Stimulated activated CD4-positive, alpha-beta T cell treated with anti-CD3 and anti-CD28 coated beads, Interleukin-4, amount 100 ng/mL, for 1 hour (primary cell): ENCODE measurements at places on chromosomes 5 and 9.

GRCh38 chr5:17429353-17429752, 68.7 kb upstream of the TAF11L2 start:
- DNase-seq = no peak

- peak; percentile 73 for DNase-seq
Measured at GRCh38 chr9:97983589-97984187, 547 bp downstream of the ANP32B start.

DNA sequence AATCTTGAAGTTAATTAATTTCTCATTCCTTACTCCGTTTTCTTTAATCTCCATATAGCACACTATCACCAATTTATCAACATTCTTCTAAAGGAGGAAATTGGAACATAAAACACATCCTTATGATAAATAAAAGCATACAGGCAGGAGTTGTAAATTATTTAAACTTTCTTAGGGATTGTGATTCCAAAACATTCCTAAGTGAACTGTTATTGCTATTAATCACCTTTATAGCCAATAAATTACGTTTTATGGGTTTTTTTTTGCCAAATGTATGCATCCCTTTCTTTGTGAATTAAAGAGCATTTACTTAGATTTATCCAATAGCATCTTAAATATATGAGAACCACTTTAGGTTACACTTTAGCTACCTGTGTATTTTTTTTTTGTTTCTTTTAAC, 55.3 kb downstream of the FBXO4 start:
- no peak for DNase-seq

GRCh38 chr9:14692470-14693250, 572 bp downstream of the ZDHHC21 start:
- DNase-seq = no peak

- no peak for DNase-seq
Measured at GRCh38 chr5:173829826-173830225, 58.3 kb upstream of the CPEB4 start.

GRCh38 chr5:95590880-95591279, 29.0 kb upstream of the GPR150 start:
- no peak for DNase-seq

DNA sequence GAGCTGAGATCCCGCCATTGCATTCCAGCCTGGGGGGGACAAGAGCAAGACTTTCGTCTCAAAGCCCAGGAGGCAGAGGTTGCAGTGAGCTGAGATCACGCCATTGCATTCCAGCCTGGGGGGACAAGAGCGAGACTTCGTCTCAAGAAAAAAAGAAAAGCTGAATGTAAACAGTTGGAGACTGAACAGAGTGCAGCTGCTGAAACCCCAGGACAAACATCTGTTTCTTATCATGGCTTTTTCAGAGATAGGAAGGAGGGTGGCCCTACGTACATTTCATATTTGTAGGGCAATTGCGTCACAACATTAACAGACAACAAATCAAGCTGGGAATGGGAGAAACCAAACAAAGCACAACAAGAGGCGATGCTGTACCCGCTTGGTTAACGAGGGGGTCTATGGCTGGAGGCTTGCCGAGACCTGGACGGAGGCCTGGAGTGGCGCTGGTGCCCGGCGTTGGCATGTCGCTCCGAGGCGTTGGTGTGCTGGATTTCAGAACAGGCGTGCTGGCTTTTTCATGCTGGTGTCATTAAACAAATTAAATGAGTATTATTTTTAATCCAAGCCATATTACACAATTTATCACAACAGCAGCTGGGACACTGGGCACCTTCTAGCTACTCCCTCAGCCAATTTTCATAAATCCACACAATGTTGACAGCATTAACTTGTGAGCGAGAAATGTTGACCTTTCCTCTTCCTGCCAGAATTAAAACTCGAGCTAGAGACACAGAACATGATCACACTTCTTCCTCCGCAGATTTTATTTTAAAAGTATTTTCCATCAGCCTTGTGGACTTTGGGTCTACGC, 76.1 kb downstream of the TLE1 start:
- no peak for DNase-seq

- DNase-seq = no peak
Measured at GRCh38 chr9:27468000-27468399, 56.1 kb upstream of the IFNK start.

DNA sequence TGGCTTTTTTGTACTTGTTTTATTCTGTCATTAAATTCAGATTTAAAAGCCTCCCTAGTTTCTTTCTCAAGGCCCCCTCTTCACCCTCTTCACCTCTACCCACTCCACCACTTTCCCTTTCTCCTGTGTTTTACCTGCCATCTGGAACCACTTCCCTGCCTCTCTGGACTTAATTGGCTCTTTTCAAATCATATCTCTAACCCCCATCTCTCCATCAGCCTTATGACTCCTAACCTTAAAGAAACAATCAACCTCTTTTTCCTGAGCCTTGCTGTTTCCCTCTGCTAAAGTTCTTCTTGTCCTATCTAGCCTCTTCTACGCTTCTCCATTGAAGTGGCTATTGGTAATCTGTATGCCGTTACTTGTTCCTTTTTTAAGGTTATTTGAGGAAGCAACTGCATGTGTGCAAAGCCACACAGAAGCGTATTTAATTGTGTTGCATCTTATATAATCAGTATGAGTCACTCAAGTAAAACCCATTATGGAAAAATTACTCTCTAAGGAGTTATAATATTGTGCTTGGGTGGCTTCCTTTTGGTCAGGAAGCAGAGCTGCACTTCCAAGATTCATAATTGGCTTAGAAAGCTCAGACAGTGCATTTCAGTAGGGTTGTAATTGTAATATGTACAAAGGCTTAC, 653.6 kb upstream of the ITGA1 start:
- no peak for DNase-seq

- no peak for DNase-seq
Measured at GRCh38 chr9:26768145-26768544, 124.5 kb downstream of the CAAP1 start.

- DNase-seq = no peak
Measured at GRCh38 chr5:137036640-137037039, 462.5 kb downstream of the SPOCK1 start.

- peak; percentile 73 for DNase-seq
Measured at GRCh38 chr5:150778517-150779396, at the start of gene SMIM3. Gene SMIM3, plus strand, starts transcription at chr5:150778757. Its CDS starts 16,684 bp downstream, at chr5:150795441.

DNA sequence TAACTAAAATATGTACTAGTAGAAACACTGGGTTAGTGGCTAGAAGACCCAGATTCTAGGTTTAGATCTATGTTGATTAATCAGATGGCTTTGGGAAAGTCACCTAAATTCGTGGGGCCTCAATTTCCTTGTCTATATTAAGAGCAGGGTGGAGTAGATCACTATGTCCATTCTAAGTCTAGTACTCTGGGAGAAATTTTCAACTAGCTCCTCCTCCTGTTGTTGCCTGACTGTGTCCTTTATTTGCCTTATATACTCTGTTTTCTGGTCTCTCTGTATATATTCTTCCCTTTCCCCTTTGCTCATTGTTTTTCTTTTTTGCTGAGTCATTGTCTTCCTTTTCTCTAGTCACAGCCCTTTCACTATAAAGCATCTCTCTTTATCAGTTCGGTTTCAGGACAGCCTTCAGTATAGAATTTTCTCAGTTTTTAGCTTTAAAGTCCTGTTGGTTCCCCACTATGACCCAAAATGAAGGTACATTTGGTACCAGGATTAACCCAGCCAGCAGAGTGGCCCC, 44.5 kb upstream of the CDH6 start:
- DNase-seq = no peak

GRCh38 chr5:13921578-13921977, 22.9 kb downstream of the DNAH5 start:
- no peak for DNase-seq

DNA sequence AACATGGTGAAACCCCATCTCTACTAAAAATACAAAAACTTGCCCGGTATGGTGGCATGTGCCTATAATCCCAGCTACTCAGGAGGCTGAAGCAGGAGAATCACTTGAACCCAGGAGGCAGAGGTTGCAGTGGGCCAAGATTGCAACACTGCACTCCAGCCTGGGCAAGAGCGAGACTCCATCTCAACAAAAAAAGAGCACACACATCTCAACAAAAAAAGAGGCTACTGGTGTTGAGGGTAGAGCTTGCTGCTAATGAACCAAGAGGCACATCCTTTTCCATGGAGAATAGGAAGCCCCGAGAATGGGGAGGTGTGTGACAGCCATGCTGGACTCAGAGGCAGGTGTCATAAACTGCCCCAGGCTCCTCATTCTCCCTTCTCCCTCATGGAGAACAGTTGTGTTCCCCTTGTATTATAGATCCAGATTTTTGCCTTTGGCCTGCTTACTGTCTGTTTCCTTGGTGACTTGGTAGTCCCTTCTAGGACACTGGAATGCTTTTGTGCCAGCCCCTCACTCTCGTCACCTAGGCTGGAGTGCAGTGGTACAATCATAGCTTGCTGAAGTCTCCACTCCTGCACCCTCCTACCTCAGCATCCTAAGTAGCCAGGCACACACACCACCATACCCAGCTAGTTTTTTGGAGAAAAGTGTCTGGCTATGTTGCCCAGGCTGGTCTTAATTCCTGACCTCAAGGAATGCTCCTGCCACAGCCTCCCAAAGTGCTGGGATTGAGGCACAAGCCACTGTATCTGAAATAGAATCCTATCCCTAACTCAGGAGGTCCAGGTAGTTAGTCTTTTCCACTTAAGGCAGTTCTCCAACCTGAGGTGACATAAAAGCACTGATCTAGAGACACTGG, 5.1 kb downstream of the RPL12 start:
- no peak for DNase-seq

DNA sequence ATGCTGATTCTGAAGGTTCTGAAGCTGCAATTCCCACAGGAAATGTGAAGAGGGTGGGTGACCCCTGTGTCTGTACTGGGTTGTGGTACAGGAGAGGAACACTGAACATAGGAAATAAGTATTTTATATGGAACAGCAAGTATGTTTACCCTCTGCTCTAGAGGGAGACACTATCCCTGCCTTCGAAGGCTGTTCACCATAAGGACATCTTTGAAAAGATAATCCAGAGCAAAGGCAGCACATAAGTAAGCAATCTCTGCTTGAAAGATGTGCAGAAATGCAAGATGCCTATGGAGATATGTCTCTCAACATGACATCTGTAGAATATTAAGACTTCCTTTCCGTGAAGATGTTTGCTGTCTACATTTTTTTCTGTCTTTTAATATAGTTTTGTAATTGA, 184.4 kb upstream of the EFNA5 start:
- no peak for DNase-seq

GRCh38 chr5:165495829-165496380, 1990.5 kb downstream of the MAT2B start:
- no peak for DNase-seq
